NCI-H748 treated with DMSO at 0.1 percent for 48 hours (cell line): ENCODE measurements at places on chromosomes 6 and 20.

DNA sequence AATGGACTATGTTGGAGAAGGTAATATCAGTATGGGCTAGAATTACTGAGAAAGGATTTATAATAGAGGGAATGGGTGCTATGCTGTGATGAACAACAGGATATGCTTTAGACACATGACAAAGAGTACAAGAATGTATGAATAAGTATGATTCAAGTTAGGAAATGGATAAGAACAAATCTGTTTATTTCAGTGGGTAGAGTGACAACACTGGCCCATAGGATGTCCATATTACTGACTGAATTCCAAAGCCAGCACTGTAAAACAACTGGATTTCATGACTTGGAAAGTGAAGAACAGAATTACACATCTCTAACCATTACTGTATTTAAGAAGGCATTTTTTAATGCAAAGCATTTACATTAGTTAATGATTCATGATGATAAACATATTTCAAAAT lies 35.9 kb downstream of the EPM2A start:
- DNase-seq = no peak

GRCh38 chr6:39263303-39264037 lies 34.2 kb upstream of the KCNK5 start:
- DNase-seq = no peak

DNA sequence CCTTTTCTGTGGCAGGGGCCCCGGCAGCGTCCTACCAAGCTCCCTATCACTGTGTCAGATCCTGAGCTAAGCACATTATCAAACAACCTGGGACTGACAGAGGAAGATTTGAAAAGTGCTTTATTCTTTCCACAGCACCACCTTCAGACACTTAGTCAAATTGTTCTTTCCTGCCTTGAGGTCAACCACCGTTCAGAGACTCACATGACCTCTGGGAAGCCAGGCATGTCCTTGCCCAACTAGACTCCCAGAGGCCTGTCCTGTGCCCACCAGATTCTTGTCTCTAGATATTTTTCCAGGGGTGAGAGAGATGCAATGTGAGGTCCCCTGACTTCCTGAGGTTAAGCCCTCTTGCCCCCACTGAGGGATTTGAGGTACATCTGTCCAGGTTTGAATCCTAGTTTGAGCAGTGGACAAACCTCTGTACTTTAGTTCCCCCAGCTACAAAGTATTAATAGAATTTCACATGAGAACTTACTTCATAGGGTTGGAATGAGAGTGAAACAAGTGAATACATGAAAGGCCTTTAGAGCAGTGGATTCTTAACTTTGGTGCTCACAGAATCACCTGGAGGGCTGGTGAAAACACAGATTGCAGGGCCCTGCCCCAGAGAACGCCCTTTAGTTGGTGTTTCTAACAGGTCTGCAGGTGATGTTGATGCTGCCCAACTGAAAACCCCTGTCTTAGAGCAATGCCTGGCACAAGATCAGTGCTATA lies 179.8 kb downstream of the CLIC5 start:
- DNase-seq = no peak

DNA sequence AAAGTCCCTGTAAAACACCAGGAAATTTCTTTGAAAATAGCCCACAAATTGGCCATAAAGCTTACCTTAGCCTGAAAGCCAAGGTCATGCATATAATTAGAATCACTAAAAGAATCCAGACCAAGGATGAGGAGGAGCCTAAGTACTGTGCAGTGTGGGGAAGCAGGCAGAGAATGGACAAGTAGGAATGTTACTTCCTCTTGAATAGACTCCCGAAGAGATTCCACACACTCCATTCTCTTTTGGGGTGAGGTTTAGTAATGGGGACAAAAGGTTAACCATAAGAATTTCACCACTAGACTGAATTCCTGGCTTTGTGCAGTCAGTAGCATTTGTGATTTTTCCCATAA lies 27.5 kb upstream of the MARCKS start:
- DNase-seq = no peak

GRCh38 chr6:116066789-116067188 lies 6.1 kb upstream of the FRK start:
- DNase-seq = no peak

- no peak for DNase-seq
Observed at GRCh38 chr20:62511915-62512610, 36.3 kb upstream of the GATA5 start.

- no peak for DNase-seq
Observed at GRCh38 chr20:23371496-23371895, 9.5 kb downstream of the GZF1 start.

DNA sequence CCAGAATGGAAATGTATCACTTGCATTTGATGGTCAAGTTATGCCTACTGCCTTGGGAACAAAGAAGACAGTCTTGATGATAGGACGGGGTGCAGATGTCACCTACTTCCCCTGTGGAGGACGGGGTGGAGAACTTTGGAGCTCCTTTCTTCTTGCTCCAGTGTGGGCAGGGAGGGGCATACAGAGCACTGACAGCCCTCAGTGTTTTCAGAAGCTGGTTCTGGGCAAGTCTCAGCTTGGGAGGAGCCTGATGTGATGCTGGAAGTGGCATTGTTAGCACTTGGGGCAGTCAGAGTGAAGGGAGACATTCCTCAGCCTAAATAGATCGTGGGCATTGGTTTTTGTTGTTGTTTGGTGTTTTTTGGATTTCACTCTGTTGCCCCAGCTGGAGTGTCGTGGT lies 59.7 kb downstream of the SYNJ2 start:
- DNase-seq = no peak

DNA sequence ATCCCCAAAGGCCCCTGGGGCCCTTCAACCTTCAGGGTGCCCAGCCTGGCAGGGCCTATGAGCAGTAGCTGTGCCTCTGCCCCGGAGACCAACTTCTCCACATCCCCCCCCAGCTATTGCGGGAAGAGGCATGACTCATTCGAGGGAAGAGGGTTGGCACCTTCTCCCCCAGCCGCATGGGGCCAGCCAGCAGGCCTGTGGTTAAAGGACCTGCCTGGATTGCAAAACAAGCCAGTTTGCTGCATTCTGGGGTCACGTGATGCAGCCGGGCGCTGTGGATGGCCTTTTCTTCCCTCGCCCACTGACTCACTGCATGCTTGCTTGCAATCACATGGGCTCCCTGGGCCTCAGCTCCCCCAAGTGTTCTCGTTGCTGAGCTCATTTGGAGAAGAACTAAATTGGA lies 182.5 kb downstream of the MAFB start:
- no peak for DNase-seq

GRCh38 chr6:158825951-158826306 lies 6.8 kb upstream of the EZR start:
- no peak for DNase-seq

GRCh38 chr6:18177286-18177965 lies 22.2 kb downstream of the KDM1B start:
- DNase-seq = peak; percentile 30

GRCh38 chr20:21147593-21147992 lies 21.7 kb downstream of the KIZ start:
- no peak for DNase-seq

GRCh38 chr20:34970846-34971560 lies 15.3 kb downstream of the MYH7B start:
- no peak for DNase-seq

DNA sequence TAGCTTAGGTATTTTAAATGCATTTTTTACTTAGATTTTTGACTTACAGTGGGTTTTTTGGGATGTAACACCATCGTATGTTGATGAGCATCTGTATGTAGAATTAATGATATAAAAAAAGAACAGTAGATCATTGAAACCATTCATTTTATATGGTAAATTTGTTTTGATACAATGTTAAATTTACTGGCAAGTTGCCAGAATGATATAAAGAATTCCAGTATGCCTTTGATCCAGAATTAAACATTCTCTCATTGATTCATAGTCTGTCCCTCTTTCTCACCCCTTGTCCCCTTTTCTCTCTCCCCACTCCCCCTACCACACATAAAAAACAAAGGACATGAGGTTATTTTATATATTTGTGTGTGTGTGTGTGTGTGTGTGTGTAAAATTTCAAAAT lies 45.3 kb downstream of the VTA1 start:
- DNase-seq = no peak

- no peak for DNase-seq
Observed at GRCh38 chr6:41157323-41157722, 3.2 kb upstream of the TREML1 start.

GRCh38 chr6:39167321-39167720 lies 52.3 kb upstream of the SAYSD1 start:
- no peak for DNase-seq

DNA sequence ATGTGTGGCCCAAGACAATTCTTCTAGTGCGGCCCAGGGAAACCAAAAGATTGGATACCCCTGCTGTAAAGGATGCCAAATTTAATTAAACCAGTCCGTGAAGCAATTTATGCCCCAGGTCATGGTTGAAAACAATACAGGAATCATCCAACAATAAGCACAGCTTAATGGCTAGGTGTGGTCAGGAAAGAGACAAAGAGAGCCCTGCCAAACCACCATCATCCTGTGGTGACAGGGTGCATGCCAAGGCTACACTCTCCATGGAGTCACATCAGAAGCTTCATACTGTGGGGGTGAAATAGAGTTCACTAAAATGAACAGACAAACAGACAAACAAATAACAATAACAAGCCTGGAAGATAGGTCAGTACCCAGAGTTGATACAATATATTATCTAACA lies 62.7 kb downstream of the DZANK1 start:
- DNase-seq = no peak

GRCh38 chr6:129312880-129313279 lies 397.1 kb downstream of the ARHGAP18 start:
- DNase-seq = no peak

GRCh38 chr6:169993861-169994481 lies 242.5 kb downstream of the ERMARD start:
- no peak for DNase-seq

DNA sequence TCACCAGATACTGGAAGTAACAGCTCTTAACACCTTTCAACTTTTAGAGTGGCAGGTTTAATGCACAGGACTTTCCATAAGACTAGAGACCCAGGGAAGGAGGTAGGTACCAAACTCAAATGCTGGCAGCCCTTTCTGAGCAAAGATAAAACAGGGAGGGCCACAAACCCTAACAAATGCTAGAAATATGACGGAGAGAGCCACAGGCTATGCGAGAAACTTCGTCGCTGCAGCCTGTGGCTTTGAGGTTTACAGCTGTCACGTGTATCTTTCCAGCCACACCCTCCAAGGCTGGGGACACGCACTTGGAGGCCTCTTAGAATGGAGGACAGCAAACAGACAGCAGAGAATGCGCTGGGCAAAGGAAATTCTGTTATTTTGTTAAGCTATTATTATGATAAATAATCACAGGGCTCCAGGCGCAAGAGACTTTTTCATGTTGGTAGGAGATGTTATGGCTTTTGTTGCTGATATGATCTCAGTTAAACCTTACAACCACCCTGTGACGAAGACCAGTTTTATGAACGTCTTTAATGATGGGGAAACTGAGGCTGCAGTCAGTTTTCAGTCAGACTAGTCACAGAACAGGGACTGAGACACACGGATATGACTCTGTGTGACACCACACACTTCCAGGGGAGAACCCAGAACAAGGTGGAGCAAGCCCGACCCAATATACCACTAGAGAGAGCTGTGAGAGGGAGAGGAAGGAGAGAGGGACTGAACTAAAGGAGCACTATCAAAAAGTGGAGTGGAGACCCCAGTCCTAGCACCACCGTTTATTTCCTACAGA lies 2.0 kb downstream of the TRAM2 start:
- no peak for DNase-seq
